ENCODE measurements at places on chromosomes 16 and 17.

DNA sequence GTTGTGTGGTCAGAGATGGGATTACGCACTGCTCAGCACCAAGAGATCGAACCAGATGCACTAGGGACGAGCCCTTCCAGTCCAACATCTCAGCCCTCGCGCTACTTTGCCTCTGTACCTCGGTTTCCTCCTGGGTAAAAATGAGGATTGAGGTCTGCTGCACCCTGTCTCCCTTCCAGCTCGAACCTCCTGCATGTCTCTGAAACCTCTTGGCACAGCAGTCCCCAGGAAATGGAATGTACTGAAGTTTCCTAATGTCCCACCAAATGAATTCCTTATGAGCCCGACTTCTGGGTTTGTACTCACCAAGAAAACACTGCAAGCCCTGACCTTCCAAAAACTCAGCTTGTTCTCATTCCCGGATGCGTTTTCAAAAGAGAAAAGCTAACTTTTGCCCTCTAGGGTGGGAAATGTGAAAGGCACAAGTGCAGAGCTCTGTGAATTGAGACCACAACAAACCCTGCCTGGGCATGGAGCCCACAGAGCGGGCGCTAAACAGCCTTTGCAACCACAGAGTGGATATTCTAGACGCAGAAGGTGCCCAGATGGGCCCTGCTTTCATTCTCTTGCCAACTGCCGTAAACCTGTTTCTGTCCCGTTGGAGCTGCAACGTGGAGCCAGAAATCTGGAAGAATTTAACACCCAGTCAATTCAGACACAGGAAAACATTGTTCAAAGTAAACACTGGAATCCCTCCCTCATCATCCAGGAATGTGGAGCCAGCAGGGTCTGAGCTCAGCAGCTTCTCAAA is 10.3 kb downstream of the CDRT4 start:
- DNase-seq, result no peak

- DNase-seq, result no peak
Measured at GRCh38 chr16:69180011-69180338, 7.0 kb upstream of the SNTB2 start.

DNA sequence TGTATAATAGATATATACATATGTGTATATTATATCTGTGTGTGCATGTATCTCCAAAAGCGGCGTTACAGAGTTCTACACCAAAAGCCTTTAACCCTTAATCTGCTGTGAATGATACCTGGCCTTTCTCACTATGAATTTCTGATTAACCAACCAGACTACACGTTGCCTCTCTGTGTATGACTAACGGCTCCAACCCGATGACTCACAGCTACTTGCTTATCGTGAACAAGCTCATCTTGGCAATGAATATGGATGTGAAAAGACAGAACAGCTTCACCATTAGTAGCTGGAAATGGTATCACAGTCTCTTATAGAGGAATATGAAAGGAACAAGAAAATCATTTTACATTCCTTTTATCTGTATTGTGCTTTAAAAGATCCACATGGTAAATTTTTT is 23.8 kb upstream of the ARHGAP44 start:
- no peak for DNase-seq

DNA sequence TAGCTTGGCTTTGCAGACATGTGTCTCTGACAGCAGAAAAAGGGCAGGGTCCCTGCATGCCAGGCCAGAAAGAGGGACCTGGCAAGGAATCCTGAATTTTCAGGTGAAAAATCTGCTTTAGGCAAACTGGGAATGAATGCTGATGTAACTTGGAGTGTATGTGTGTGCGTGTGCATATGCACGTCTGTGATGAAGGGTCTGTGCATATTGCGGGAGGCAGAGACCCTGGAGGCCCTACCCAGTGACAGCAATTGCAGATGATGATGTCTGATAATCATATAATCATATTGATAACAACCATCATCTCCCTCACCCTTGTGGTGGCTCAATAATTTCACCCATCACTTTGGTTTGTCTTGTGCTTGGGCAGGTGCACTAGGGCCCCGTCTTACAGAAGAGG is 80.7 kb upstream of the SDK2 start:
- DNase-seq, result no peak

DNA sequence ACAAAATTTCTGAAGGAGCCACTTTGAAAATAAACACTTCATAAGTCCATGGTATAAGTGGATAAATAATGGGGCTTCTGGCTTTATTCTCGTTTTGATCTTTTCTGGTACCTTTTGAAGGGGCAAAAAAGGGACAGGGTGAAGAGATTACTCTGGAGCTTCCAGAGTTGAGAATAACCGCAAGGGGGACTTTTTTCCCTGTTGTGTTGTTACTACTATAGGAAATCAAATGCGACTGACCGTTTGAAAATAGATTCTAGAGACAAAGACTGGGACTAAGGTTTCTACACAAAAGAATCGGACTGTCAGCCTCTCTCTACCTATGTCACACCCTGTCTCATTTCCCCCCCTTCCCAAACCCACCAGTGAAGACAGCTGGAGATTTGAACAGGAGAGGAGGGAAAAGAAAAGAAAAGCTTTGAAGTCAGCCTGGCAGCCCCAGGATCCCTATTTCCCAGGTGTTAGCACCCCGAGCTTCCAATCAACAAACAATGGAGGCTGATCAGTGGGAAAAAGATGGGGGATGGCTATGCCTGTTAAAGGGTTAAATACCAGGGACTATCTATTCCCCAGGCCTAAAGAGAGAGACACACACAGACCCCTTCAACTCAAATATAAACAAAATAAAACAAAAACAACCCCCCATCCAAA is 8.4 kb downstream of the HOXB4 start:
- no peak for DNase-seq

DNA sequence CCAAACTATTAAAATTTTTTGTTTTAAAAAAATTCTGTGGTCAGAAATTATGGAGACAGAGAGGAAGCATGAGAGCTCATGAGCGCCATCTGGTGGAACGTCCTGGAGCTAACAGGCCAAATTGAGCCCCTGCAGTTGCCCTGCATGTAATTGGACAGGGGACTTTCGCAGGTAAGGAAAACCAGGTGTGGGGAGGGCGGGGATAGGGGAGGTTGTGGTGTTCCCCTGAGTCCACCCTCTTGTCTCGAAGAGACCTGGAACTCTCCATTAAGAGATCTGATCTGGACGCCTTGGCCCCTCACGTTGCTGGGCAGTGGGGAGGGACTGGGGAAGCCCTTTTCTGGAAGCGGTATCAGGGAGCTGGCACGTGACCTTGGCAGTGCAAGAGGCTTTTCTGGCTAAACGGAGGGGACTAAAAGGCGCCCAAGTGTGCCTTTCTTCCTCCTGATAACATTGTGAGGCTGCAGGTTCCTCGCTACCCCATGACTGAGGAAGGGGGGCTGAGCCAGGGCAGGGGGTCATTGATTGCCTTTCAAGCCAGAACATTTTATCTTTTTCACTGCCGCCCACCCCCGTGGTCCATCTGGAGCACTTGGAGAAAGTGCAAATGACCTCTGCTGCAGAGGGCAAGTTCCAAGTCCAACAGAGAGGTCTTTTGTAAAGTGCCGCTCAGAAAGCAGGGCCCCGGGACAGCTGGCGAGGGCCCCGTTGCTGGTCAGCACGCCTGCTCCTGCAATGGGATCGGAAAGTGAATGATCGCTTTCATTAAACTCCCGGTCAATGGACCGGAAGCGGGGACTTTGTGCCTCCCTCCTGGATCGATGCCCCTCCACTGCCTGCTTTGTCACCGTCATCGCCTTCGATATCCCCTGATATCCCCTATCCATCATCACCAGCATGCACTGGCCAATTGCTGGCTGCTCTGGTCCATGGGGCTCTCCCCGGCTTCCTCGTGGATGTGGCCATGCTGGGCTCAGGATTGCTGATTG is 18.4 kb downstream of the PDILT start:
- peak; percentile 20 for DNase-seq

GRCh38 chr17:50363217-50364060 is 9.5 kb downstream of the MRPL27 start:
- DNase-seq, result no peak
